ENCODE measurements at places on chromosomes 5 and 9.

GRCh38 chr5:69331528-69332445 is 814 bp downstream of the CCDC125 start:
- no peak for DNase-seq

GRCh38 chr9:130235558-130236435 is 29.8 kb upstream of the HMCN2 start:
- peak; percentile 74 for DNase-seq

GRCh38 chr5:175796536-175797499 is 74.6 kb upstream of the CPLX2 start:
- DNase-seq = peak; percentile 95

- DNase-seq = peak; percentile 17
Measured at GRCh38 chr9:127578952-127579853, 32.9 kb upstream of the STXBP1 start.

DNA sequence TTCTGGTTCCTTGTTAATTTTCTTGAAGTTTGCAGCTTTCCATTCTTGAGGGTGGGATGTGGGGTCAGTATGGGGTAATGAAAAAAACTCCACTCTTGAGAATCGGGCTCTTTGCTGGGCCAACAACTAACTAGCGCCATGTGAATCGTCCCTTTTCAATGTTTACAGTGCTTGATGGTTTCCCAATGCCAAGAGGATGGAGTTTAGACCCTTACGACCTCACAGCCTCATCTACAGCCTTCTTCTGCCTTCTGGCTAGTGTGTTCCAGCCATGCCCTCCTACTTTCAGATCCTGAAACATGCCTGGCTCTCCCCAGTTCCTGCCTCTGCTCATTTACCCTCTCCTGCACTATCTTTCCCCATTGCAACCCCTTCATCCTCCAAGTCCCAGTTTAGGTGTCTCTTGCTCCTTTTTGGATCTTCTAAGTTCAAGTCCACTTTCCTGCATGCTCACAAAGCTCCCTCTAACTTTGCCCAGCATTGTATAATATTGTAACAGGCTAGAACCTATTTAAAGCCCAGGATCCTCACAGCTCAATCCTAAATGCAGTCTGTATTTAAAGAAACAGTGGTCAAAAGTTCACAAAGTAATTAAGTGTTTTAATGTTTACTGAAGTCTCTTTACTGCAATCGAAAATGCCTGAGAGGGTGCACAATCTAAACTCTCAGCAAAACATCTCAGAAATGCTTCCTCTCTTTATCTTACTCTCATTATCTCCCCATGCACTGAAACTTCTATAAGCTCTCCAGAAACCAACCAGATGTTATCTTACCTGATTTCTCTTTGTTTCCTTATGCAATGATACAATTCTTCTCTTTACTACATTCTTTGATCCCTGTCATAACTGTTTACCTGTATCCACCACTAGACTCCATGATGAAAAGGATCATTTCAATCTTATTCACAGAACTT is 20.6 kb upstream of the CAST start:
- DNase-seq = no peak

Measured in HEK293T (cell line).